Fibroblast of the aortic adventitia (primary cell): ENCODE measurements at places on chromosomes 2 and 18. TPM values are rescaled to one million over a fixed set of nuclear protein-coding genes. Genes with fewer than 3 reads are reported as not detected.

GRCh38 chr2:67599561-67599960, 202.4 kb downstream of the ETAA1 start:
- DNase-seq = peak; percentile 25

DNA sequence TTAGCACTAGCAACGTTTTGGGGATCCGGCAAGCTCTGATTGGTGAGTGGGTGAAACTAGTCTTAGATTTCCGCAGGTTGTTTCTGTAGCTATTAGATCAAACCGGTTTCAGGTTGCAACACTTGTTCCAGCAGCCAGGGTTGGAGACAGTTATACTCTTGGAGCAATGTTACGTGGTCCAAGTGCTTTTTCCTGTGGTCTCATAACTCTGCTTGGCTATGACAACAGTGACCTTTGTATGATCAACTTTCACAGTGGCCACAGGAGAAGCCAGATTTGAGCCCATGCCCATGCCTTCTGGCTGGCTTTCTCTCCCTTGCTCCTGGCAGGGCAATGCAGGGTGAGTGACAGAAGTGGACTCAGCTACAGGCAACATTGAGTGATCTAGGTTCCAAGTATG, 84.5 kb upstream of the TAF1B start:
- no peak for DNase-seq

DNA sequence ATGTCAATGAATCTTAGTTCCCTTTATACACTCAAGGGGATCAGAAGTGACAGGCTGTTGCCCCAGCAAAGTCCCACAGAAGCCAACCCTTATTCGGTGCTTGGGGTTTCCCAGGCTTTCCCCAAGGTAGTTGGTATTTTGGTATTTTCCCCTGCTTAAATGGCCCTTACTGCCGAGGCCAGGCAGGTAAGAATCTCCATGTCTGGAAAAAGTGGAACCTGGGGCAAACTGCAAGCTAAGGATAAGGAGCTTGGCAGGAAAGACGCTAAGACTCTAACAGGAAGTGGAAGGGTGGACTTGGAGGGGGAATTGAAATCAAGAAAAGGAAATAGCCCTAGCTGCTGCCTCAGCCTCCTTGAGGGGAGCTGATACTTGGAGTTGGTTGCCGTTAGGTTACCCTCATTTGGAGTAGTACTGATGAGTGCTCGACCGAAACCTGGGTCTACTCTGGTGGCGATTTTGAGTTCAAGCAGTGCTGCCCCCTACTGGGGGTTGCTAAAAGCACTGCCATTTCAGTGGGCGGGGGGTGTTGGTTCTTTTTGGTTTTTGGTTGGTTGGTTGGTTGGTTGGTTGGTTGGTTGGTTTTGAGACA, 3.3 kb upstream of the GPBAR1 start:
- no peak for DNase-seq

GRCh38 chr2:215420471-215420935, 15.4 kb downstream of the FN1 start:
- no peak for DNase-seq

GRCh38 chr2:223529696-223530095, 72.5 kb downstream of the SCG2 start:
- DNase-seq = no peak

- peak; percentile 2 for DNase-seq
Measured at GRCh38 chr18:61282926-61283325, 50.3 kb upstream of the CDH20 start.

Gene ANKRD29
- total RNA-seq = 6.1 and 17.4 TPM in 2 replicates
